ENCODE measurements at places on chromosomes 16 and 17.
A peak's percentile ranks its signal among the peaks of the same experiment; 100 is the strongest.

DNA sequence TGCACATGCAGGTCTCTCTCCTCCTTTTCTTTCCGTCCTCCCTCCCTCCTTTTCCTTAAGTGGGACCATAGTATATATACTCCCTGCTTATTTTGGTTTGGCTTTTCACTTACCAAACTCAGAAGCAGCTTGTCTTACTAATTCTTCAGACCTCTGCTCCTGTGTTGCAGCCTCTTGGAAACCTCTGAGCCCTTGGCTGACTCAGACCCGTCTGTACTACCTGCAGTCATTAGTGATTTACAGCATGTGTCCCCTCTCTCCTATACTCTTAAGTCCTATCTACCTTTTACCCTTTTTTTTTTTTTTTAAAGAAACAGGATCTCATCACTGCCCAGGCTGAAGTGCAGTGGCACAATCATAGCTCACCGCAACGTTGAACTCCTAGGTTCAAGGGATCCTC, 207.0 kb downstream of the STX8 start:
- DNase-seq, result no peak

DNA sequence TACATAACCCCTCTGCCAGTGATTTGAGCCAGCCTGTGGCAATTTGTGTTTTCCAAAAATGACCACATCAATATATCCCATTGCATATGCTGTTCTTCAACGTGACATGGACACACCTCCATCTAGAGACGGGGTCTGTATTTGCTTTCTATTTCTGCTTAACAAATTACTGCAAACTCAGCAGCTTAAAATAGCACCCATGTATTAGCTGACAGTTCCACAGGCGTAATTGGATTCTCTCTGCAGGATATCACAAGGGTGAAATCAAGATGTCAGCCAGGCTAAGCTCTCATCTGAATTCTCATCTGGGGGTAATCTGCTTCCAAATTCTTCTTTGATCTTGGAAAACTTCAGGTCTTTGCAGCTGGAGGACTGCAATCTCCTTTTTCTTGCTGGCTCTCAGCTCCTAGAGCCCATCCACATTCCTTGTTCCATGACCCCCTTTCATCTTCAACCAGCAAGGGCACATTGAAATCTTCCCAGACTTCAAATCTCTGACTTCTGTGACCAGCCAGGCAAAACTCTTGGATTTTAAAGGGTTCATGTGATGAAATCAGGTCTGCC, 8.2 kb downstream of the KRT9 start:
- DNase-seq, result no peak

- no peak for DNase-seq
Observed at GRCh38 chr17:75317671-75318070, 28.4 kb upstream of the SLC25A19 start.

DNA sequence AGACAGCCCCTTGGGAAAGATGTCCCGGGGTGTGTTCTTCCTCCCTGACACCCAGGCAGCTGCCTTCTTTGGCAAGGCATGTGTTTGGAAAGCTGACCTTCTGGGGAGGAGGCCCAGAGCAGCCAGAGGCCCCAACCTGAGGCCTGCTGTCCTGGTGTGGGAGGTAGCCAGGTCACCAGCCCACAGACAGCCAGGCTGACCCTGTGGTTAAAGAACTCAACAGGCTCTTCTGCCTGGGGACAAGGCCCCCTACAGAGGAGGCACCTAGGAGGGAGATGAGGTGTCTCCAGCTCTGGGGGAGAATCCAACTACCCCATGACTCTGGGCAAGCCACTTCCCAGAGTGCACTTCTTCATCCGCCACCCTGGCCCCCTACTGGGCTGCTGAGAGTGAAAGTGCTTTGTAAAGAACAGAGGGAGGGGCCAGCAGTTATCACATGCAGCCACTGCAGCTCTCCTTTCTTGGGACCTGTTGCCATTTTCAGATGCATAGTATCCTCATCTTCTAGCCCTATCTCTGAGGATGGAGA, 13.1 kb upstream of the SREBF1 start:
- peak; percentile 31 for DNase-seq

GRCh38 chr17:59361386-59361785, 29.9 kb downstream of the YPEL2 start:
- DNase-seq, result no peak

GRCh38 chr17:77841742-77842527, 116.6 kb upstream of the TNRC6C start:
- DNase-seq, result no peak

GRCh38 chr16:83520596-83520995, 287.2 kb upstream of the HSBP1 start:
- no peak for DNase-seq

DNA sequence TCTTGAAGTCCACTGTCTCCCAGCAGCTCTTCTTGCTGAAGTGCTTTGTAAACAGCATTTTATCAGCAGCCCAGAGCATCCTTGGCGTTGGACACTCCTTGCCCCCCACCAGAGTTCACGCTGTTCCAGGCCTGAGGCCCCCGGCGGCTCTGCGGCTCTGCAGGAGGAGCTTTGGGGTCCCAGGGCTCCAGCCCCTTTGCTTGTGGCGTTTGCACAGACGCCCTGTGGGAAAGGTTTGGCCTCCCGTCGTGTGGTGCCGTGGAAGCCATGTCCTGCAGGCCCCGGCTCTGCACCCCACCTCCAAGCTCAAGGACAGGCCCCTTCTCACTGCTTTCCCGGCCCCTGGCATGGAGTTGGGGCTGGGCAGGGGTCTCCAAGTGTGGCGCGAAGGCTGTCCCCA, 14.1 kb downstream of the METRNL start:
- DNase-seq, result no peak

GRCh38 chr17:11999696-12000095, 2.4 kb upstream of the ZNF18 start:
- no peak for DNase-seq

GRCh38 chr16:66342294-66342900, 24.1 kb upstream of the CDH5 start:
- DNase-seq, result peak; percentile 74

DNA sequence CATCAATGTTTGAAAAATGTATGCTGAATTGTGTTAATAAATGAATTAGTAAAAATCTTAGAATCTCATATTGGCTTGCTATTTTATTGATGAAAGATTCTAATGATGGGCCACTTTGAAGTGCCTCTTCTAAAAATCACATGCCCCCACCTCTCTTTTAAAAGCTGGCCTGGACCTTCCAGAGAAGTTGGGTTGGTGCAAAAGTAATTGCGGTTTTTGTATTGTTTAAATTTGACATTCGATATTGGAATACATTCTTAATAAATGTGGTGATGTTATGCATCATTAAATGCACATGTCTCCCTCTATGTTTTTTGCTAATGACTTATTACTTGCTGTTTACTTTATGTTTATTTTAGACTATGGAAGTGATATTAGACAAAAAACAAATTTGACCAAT, 314.6 kb upstream of the C16orf82 start:
- DNase-seq, result no peak

DNA sequence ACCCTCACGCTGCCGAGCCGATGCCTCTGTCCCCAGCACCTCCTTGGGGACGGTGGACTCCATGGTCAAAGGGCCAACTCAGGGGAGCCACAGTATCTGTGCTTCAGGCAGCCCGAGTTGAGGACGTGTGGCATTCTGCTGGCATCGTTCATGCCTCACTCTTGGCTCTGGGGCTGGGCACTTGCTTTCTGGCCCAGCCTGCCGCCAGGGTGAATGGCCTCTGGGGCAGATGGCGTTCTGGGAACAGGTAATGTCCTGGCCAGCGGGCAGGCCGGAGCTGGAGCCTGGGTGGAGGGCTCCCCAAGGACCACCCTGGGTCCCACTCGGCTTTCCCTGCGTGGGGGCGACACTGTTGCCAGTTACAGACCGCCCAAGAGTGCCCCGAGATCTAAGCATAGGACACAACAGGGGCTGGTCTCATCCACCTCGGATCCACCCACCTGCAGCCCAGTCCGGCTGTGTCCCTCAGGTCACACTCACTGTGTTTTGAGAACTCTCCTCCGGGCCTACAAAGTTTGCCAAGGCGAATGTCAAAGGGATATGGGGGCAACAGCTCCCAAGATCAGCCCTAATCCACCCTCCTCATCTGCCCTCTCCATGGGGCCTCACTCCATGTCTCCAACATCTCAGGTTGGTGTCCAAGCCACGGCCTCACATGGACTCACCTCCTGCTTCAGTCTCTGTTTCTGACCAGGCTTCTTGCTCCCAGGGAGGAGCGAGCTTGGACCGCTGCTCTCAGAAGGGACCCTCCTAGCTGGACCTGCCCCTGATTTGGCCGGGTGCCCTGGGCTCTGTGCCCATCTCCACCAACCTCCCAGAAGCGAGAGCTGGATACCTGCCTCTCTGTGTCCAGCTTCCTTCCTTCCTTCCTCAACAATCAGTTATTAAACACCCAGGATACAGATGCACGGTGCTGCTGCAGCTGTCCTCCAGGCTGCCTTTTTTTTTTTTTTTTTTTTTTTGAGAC, 60.8 kb downstream of the TMEM235 start:
- no peak for DNase-seq

GRCh38 chr16:49754495-49755312, 101.2 kb downstream of the ZNF423 start:
- DNase-seq, result no peak

GRCh38 chr17:3532859-3533142, 24.8 kb downstream of the TRPV3 start:
- no peak for DNase-seq

- DNase-seq, result no peak
Observed at GRCh38 chr17:64074704-64075426, 54.4 kb upstream of the ICAM2 start.

DNA sequence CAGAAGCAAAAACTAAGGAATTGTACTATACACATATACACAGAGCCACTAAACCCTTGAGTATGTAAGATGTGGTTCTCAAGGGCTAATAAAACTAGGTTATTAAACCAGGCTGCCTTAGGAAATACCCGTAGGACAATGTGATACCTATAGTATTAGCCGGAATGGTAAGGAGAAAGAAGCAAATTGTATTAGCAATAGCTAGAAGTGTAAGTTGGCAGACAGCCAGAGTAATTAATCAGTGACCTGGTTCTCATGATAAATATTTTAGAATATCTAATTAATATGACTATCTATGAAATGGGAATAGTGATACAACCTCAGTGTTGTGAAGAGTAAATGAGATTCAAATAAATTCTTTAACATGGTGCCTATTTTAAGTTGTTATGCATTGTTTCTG, 18.6 kb downstream of the GDPD1 start:
- no peak for DNase-seq

DNA sequence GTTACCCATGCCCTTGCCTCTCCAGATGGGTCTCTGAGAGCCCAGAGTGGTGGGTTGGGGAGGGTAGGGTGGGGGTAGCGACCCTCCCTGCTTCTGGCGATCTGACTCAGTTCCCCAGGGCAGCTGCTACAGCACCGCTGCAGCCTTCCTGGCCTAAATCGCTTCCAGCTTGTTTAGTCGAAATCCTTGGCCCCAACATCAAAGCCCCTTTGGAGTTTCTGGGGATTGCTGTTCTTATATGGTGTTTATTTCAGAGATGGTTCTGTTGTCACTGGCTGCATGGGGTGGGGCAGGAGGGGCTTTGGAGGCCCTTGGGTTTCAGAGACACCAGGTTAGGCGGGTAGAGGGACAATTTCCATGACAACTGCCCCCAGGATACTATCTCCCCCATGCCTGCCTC, 35.9 kb downstream of the FZD2 start:
- no peak for DNase-seq

DNA sequence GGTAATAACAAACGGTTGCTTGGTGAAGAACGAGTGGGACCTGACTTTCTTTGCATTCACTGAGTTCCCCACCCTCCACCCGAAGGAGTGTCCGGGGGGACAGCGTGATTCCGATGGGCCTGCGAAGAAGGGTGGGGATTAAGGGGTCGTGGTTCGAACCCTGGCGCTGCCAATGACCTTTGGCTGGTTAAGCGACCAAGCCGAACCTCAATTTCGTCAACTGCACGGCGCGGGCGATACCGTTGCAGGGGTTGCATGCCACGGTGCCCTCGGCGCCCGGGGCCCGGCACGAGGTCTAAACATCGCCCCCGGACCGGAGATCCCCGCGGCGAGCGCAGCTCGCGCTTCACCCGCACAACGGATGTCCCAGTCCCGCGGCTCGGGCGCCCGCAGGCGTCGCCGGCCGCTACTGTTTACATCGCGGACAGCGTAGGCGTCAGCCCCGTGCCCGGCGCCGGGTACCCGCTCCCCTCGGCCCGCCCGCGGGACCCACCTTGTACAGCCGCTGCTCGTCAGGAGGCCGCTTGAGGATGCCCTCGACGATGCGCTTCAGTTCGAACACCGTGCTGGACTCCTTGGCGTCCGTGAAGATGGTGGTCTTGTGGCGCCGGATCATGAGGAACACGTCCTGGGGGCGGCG, 460 bp downstream of the ELOB start:
- DNase-seq, result no peak

DNA sequence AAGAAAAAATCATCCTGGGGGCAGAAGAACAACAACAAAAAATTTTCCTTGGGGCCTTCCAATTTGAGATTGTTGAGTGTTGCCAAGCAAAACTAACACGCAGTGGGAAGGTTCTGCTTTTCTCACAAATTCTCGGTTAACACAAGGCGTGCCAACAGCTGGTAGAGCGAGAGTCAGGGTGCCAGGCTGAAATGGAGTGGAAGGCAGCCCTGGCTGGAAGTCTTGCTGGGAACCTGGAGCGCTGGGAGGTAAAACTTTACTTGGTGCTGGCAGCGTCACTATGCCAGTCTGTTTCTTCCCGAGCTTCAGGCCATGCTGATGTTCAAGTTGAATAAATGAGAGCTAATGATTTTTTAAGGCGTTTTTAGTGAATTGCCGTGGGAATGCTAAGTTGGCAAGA, 189.4 kb downstream of the WWOX start:
- DNase-seq, result no peak

- DNase-seq, result no peak
Observed at GRCh38 chr17:65820811-65821210, 259.4 kb upstream of the AXIN2 start.

GRCh38 chr17:81076141-81076679, 41.3 kb downstream of the BAIAP2 start:
- no peak for DNase-seq

DNA sequence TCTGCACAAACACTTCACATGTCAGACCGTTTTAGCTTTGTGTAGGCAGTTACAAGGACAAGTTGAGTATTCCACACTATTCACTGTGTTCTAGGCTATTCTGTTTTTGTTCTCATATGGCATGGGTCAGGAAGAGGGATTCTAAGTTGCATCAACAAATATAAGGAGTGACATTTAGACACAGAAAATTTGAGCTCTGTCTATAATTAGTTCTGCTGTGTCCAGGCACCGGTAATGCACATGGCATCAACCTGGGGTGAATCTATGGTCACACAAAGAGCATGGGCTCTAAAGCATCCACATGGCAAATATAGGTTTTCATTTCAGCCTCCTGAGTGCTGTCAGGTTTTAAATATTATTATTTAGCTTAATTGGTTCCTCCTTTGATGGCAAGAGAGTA, 130.4 kb upstream of the PMFBP1 start:
- no peak for DNase-seq

All from neural crest cell (in vitro differentiated cells).